G401 (cell line): ENCODE measurements at places on chromosomes 7 and 10. TPM values are rescaled to one million over a fixed set of nuclear protein-coding genes. Genes with fewer than 3 reads are reported as not detected.
A peak's percentile ranks its signal among the peaks of the same experiment; 100 is the strongest.

GRCh38 chr7:132240262-132240661, 336.0 kb downstream of the PLXNA4 start:
- DNase-seq: no peak

GRCh38 chr10:98676895-98677294, 230.2 kb upstream of the HPS1 start:
- DNase-seq: no peak

DNA sequence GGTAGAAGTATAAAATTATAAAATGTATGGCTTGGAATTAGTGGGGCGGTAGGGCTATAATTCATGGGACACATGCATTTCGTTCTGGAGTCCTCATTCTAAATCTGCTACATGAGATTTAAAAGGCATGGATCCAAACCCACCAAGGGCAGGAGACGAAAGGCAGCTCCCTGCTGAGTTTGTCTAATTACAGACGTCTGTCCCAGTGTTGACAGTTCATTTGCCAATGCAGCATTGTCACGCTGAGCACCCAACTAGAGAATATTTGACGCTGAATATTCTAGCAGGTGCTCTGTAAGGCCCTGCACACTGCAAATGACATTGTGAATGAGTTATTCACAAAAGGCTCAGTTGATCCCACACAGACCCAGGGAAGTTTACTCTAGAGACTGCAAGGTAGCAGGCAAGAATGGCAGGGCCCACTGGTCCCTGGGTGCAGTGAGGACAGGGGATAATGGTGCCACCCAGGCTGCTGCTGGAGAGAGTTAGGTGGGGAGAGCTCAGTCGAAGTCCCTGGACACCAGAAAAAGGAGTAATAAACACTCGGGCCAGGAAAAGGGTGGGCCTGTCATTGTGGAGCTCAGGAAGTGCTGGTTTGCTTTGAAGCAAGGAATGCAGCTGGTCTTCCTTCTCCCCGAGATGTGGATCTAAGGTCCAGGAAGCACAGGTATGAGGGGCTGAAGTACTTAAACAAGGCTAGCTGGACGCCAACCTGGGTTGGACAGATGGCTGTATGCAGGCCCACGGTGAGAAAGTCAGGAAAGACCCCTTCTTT, 75.0 kb upstream of the JCAD start:
- no peak for DNase-seq

- DNase-seq: no peak
Measured at GRCh38 chr7:141294143-141294829, 220.4 kb downstream of the TMEM178B start.

- no peak for DNase-seq
Measured at GRCh38 chr7:47186316-47186715, 395.6 kb downstream of the TNS3 start.

DNA sequence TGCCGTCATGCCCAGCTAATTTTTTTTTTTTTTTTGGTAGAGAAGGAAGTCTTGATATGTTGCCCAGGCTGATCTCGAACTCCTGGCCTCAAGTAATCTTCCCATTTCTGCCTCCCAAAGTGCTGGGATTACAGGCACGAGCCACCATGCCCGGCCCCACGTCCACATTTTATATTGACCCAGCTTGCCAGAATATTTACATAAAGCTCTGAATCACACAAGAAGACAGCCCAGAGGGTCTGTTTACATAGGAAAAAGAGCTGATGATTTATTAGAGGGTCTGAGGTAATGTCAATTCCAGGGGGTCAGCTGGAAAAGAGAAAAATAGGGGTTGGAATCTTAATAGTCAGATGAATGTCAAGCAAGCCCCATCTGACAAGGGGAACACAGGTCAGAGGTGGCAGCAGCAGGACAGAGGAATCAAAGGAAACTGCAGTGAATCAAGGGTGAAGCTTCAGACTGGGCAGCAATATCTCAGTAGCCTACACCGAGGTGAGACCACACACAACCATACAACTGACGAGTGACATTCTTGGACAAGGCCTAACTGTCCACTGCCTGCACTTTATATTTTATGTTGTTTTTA, 15.8 kb upstream of the SLF2 start:
- peak; percentile 23 for DNase-seq

GRCh38 chr10:118754229-118754555, 578 bp downstream of the CACUL1 start:
- peak; percentile 18 for DNase-seq

- DNase-seq: peak; percentile 84
Measured at GRCh38 chr7:4641667-4642467, 40.2 kb upstream of the FOXK1 start.

GRCh38 chr7:117825132-117825531, 48.1 kb downstream of the CTTNBP2 start:
- no peak for DNase-seq

DNA sequence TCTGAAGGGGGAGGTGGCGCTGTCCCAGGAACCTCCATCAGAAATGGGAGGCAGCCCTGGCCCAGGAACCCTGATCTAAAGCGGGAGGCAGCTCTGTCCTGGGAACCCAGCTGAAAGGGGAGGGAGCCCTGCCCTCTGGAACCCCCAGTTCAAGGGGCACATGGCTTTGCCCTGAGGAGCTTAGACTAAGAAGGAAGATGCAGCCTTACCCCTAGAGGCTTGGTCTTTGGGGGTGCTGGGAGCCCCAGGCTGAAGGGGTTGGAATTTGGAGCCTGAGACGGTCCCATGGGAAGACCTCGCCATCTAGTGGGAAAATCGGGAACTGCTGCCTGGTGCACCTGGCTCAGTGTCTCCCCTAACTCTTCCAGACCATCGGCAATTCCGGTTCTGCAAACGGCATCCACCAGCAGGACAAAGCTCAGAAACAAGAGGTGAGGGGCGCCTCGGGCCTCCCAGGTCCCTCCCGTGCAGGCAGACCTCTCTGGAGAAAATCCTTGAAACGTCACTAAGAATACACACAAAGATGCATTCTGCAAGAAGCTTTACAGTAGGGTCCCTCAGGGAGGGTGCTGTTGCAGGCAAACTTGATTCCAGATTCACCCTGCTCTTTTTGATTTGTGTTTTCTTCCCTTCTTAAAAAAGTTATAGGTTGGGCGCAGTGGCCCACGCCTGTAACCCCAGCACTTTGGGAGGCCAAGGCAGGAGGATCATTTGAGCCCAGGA, 52.4 kb upstream of the GTF2IRD1 start:
- peak; percentile 80 for DNase-seq

DNA sequence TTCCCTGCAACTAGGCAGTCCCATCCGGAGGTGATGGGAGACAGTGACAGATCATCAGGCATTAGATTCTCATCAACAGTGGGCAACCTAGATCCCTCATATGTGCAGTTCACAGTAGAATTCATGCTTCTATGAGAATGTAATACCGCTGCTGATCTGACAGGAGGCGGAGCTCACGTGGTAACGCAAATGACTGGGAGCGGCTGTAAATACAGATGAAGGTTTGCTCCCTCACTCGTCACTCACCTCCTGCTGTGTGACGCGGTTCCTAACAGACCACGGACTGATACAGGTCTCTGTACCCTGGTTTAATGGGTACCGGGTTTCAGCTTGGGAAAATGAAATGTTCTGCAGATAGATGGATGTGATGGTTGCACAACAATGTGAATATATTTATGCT, 47.8 kb upstream of the PIK3AP1 start:
- DNase-seq: no peak

DNA sequence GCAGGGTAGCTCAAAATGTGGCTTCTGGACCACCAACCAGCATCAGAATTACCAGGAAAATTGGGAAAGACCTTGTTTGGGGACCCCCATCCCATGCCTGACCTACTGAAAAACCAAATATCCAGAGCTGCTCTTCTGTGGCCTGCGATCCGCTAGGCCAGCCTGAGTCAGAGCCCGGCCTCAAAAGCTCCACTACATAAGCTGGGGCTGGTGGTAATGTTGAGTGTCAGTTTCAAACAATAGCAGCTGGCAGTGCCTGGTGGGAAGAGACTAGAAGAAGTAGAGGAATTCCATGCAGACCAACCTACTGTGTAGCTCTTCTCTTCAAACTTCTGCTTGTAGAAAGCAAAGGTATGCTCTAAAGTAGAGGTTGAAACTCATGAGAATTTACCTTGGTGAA, 52.0 kb downstream of the KLRG2 start:
- no peak for DNase-seq

DNA sequence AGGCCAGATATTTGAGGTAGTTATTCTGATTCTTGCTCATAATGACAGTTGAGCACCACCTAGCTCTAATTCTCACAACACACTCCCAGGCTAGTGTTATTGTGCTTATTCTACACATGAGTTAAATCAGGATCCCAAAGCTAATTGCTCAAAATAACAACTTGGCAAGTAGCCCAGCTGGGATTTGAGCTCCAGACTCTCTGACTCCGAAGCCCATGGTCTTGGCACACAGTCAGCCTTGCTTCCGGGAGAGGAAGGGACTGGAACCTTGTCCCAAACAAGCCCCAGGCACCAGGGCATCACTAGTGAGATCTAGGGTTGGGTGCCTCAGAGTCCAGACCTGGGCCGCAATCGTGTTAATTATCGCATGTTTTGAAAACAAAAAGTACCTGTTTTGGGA, 101.4 kb downstream of the GPAM start:
- peak; percentile 58 for DNase-seq

DNA sequence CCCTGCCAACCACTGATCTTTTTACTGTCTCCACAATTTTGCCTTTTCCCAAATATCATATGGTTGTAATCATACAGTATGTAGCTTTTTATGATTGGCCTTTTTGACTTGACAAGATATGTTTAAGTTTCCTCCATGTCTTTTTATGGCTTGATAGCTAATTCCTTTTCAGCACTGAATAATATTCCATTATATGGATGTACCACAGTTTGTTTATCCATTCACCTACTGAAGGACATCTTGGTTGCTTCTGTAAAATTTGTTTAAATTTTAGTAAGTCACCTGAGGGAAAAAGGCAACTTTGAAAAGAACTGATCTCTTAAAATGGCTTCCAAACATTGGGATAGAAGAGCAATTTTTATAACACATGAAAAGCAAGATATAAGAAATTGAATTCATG, 43.5 kb downstream of the ATRNL1 start:
- no peak for DNase-seq

DNA sequence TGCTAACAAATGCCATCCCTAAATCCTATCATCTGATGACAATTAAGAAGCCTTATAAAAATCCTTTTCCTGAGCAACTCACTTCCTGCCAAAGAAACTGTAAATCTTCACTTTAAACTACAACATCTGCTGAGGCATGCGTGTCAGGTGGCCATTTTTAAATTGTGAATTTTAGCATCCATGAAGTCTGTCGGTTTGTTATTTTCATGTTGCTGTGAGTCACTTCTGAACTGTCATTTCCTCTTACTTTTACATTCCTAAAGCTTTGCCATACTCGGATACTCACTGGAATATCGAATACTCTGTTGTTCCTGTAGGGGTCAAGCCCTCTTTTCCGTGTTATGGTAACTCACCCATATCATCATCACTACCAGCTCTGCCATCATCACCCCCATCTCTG, 34.3 kb upstream of the TMEM26 start:
- no peak for DNase-seq

The GRM3 gene
- not detected in 2 replicates for total RNA-seq

The GPR158 gene
- total RNA-seq: not detected in 2 replicates

The CREM gene
- total RNA-seq: 58.3 and 108 TPM in 2 replicates
